ENCODE measurements at places on chromosomes 4 and X.

GRCh38 chr4:31045151-31045550, 325.0 kb downstream of the PCDH7 start:
- no peak for DNase-seq

- no peak for DNase-seq
Measured at GRCh38 chr4:73674451-73674919, 54.2 kb upstream of the RASSF6 start.

GRCh38 chr4:94913316-94913715, 155.6 kb downstream of the BMPR1B start:
- DNase-seq, result no peak

DNA sequence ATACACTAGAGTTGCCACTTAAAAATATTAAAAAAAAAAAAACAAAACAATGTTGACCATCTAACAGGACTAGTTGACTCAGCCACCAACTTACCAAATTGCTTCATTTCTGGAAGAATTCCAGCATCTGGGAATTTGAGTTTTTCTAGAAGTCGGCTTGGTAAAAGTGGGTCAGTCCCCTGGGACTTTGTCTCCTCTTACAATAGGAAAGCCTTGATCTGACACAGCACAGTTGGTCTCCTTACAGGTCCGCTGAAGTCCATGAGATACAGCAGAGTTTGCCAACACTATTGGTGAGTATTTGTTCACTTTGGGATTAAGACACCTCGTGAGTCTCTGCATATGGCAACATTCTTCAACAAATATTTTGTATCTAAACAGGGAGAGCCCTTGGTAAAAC, 18.2 kb upstream of the DDIT4L start:
- DNase-seq, result no peak
